ENCODE measurements at places on chromosomes 1 and 21. TPM values are rescaled to one million over a fixed set of nuclear protein-coding genes. Genes with fewer than 3 reads are reported as not detected.

- no peak for DNase-seq
These were observed 35.7 kb upstream of the MYSM1 start for GRCh38 chr1:58735586-58735985.

DNA sequence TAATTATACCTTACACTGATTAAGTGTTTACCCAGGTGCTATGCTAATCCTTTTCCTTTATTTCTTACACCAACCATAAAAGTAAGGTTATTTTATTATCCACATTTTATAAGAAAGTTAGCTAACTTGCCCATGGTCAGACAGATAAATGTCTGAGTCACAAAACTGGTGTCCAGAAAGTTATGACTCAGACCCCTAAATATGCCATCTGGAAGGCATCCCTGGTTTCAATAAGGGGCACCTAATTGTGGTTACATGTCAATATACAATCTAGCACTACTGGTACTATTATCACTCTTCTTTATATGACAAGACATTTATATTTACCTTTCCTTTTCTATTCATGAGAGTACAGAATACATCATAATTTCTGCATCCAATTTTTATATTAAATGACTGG, 496.5 kb upstream of the ADGRL2 start:
- no peak for DNase-seq

GRCh38 chr1:115261496-115261895, 76.6 kb downstream of the NGF start:
- DNase-seq, result no peak

DNA sequence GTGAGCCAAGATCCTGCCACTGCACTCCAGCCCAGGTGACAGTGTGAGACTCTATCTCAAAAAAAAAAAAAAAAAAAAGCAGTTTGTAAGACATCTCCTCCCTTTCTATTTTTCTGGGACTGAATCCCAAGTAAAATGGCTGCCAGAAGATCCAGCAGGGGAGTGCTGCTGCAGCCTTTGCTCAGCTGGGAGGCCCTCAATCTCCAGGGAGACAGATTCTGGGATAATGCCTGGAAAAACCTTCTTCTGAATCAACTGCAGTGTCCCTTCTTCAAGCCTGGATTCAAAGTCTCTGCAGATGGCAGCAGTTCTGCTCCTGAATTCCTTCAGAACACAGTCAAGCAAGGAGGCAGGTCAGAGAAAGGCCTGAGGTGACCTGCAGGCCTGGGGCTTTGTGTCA, 191.0 kb upstream of the NRIP1 start:
- no peak for DNase-seq

Gene USH2A
- not detected for total RNA-seq

- no peak for DNase-seq
These were observed 45.5 kb upstream of the CXADR start for GRCh38 chr21:17467392-17467791.

GRCh38 chr1:52727114-52727586, 897 bp downstream of the ZYG11B start:
- no peak for DNase-seq
